Foreskin keratinocyte (primary cell): ENCODE measurements at places on chromosomes 2 and 18. TPM values are rescaled to one million over a fixed set of nuclear protein-coding genes. Genes with fewer than 3 reads are reported as not detected.

Gene SAG
- not detected in 2 replicates for total RNA-seq

Gene SKA1
- 26.7 and 29.4 TPM in 2 replicates for total RNA-seq

Gene NYAP2
- not detected in 2 replicates for total RNA-seq

Gene GAL3ST2
- not detected in 2 replicates for total RNA-seq

Gene TTN
- not detected in 2 replicates for total RNA-seq

Gene SCYGR4
- not detected in 2 replicates for total RNA-seq

Gene IGFBP5
- total RNA-seq, result 0.20 and 0.28 TPM in 2 replicates

Gene EDAR
- 0.03 TPM in 1 of 2 replicates, not detected in the other for total RNA-seq

Gene LBH
- 0.46 and 1.5 TPM in 2 replicates for total RNA-seq

Gene ZRANB3
- 6.7 and 8.0 TPM in 2 replicates for total RNA-seq

Gene NDC80
- 27.8 and 34.1 TPM in 2 replicates for total RNA-seq

Gene REG1B
- not detected in 2 replicates for total RNA-seq

Gene CDK15
- 0.14 and 0.28 TPM in 2 replicates for total RNA-seq

Gene MC2R
- total RNA-seq, result not detected in 2 replicates

Gene ERICH2
- 1.3 and 2.5 TPM in 2 replicates for total RNA-seq

Gene DSC2
- 31.4 and 31.5 TPM in 2 replicates for total RNA-seq

Gene LYG2
- not detected in 2 replicates for total RNA-seq

Gene NEU2
- total RNA-seq, result not detected in 2 replicates

Gene SLC30A3
- total RNA-seq, result 0.07 TPM in 1 of 2 replicates, not detected in the other

Gene TMEM247
- not detected in 2 replicates for total RNA-seq

Gene CCDC148
- 0.51 and 0.71 TPM in 2 replicates for total RNA-seq

Gene EMX1
- not detected in 2 replicates for total RNA-seq

Gene MAPK4
- total RNA-seq, result not detected in 2 replicates

Gene LINC00305
- total RNA-seq, result not detected in 2 replicates

Gene ARHGEF33
- total RNA-seq, result 0.28 and 0.37 TPM in 2 replicates

Gene SERTAD2
- total RNA-seq, result 17.1 and 18.4 TPM in 2 replicates

Gene SLC9A2
- total RNA-seq, result 0.32 and 0.78 TPM in 2 replicates

Gene LHCGR
- not detected in 2 replicates for total RNA-seq

Gene SCN9A
- 0.39 and 0.85 TPM in 2 replicates for total RNA-seq

Gene TLX2
- 0.10 TPM in 1 of 2 replicates, not detected in the other for total RNA-seq

Gene PLEK
- not detected in 2 replicates for total RNA-seq

Gene SOS1
- total RNA-seq, result 18.4 and 21.1 TPM in 2 replicates

Gene DYNAP
- total RNA-seq, result not detected in 2 replicates

Gene RASGRP3
- total RNA-seq, result 0.25 and 0.61 TPM in 2 replicates

Gene KCNK3
- not detected in 2 replicates for total RNA-seq

Gene ALPG
- total RNA-seq, result not detected in 2 replicates

Gene CPLX4
- not detected in 2 replicates for total RNA-seq

Gene SMAD7
- total RNA-seq, result 7.2 and 10.5 TPM in 2 replicates

Gene MLPH
- 0.63 and 0.65 TPM in 2 replicates for total RNA-seq

Gene RAMP1
- 3.4 and 4.3 TPM in 2 replicates for total RNA-seq

Gene LYPD6
- total RNA-seq, result 8.2 and 10.2 TPM in 2 replicates

Gene HOXD3
- 0.32 and 1.2 TPM in 2 replicates for total RNA-seq

Gene SLC9A4
- total RNA-seq, result not detected in 2 replicates

Gene KCNF1
- 0.04 TPM in 1 of 2 replicates, not detected in the other for total RNA-seq

Gene SPIRE1
- 19.7 and 20.9 TPM in 2 replicates for total RNA-seq

Gene CNDP1
- total RNA-seq, result not detected in 2 replicates

Gene NOTO
- total RNA-seq, result not detected in 2 replicates

Gene ANKRD62
- total RNA-seq, result not detected in 2 replicates

Gene PARD6G
- 18.0 and 19.1 TPM in 2 replicates for total RNA-seq

Gene C18orf54
- 12.5 and 15.3 TPM in 2 replicates for total RNA-seq

Gene CGREF1
- total RNA-seq, result 0.49 and 1.6 TPM in 2 replicates

Gene CDH7
- total RNA-seq, result not detected in 2 replicates

Gene VIL1
- total RNA-seq, result not detected in 2 replicates

Gene MAP3K2
- total RNA-seq, result 27.4 and 30.4 TPM in 2 replicates

Gene VAMP8
- 93.1 and 116 TPM in 2 replicates for total RNA-seq
